ENCODE measurements at places on chromosomes 1 and 21. TPM values are rescaled to one million over a fixed set of nuclear protein-coding genes. Genes with fewer than 3 reads are reported as not detected.

The PHACTR4 gene
- 25.4 TPM for polyA plus RNA-seq

The NR1I3 gene
- polyA plus RNA-seq: not detected

The CLCNKA gene
- 0.06 TPM for polyA plus RNA-seq

The LTN1 gene
- 6.9 TPM for polyA plus RNA-seq

The TSNAX gene
- polyA plus RNA-seq: 51.4 TPM

The PRMT6 gene
- not detected for polyA plus RNA-seq

The GJA9 gene
- not detected for polyA plus RNA-seq

The CACNA1S gene
- polyA plus RNA-seq: not detected

The USF1 gene
- 49.2 TPM for polyA plus RNA-seq

The PM20D1 gene
- polyA plus RNA-seq: not detected

The FASLG gene
- 0.04 TPM for polyA plus RNA-seq

The UBE2U gene
- polyA plus RNA-seq: not detected

The TSPEAR gene
- polyA plus RNA-seq: not detected

The RGS5 gene
- polyA plus RNA-seq: 2.2 TPM

The MYBPH gene
- polyA plus RNA-seq: not detected

The RPE65 gene
- not detected for polyA plus RNA-seq

The BCAS2 gene
- 41.0 TPM for polyA plus RNA-seq

The LRRN2 gene
- polyA plus RNA-seq: 6.6 TPM

All from A549 (cell line).